Stimulated activated CD8-positive, alpha-beta memory T cell treated with anti-CD3 and anti-CD28 coated beads, Interleukin-7, amount 100 ng/mL, for 4 hours (primary cell): ENCODE measurements at places on chromosomes 16 and 17.

DNA sequence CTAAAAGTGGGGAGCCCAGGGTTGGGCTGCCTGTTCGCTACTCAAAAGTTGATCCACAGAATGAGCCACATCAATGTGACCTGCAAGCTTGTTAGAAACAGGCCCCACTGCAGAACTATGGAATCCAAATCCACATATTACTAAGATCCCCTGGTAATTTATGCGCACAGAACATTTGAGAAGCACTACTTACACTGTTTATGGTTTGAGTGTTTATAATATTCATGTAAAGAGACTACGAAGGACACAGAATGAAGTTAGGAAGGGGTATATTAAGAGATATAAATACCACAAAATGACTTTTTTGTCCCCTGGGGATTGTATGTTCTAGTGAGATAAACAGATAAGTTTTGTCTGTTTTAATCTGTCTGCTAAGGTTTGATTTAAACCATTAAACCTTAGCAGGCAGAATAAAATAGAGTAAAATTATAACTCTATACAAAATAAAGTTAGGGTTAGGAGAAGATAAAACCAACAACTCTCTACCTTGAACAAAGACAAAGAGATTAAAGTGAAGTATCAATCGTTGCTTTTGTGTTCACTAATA lies 666.9 kb upstream of the SOX9 start:
- DNase-seq = no peak

- no peak for DNase-seq
Measured at GRCh38 chr16:60137891-60138290, 1403.8 kb upstream of the GOT2 start.

- DNase-seq = no peak
Measured at GRCh38 chr16:12417815-12418211, 385.9 kb downstream of the CPPED1 start.

DNA sequence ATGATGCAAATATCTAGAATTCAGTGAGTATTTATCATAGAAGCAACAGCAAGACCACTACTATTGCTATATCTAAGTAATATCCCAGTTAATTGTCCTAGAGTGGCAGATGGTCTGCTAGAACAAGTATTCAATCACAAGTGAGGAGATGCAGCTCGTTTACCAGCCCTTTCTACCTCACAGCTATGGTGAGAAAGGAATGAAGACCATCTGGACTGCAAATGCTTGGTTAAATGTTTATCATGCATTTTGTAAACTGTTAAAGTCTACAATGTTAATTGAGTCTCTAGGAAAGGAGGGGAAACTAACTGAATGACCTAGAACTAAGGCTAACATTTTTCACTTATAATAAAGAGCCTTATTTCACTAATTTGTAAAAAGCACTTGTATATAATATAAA lies 52.5 kb downstream of the CNOT1 start:
- DNase-seq = no peak

- DNase-seq = no peak
Measured at GRCh38 chr17:40284085-40284713, 3.5 kb upstream of the CDC6 start.

DNA sequence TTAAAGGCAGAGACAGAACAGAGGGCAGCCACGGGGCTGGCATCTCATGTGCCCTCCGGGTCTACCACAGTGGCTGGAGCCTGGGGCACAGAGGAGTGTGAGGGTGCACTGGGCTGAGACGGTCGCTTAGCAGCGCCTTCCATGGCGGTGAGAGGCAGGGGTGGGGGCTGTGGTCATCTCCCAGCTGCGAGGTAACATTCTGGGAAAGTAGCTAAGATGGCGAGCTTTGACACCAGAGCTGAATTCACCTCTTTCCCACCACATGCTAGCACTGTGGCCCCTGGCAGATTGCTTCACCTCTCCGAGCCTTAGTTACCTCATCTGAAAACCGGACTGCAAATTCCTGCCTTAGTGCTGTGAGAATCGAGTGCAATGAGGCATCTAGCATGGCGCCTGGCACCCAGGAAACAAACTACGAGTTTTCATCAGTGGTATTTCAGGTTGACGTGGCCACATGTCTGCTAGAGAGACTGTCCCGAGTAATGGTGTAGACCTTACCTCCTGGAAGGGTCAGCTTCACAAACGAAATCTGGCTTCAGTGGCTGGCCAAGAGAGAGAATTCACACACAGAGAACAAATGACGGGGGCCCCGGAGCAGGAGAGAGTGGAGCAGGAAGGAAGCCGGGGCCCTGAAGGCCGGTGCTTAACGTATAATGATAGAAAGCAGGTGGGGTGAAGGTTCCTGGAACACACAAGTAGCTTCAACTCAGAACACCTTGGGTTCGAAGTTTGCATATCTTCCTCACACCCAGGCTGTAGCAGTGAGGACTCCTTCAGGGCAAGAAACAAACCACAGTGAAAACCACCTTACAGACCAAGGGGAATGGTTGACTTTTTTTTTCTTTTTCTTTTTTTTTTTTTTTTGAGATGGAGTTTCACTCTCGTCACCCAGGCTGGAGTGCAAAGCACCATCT lies 63.9 kb upstream of the RPH3AL start:
- no peak for DNase-seq
